Stimulated activated CD4-positive, alpha-beta T cell treated with anti-CD3 and anti-CD28 coated beads, TNF-alpha, amount 100 ng/mL, for 1 hour (primary cell): ENCODE measurements at places on chromosomes 5 and 9.

GRCh38 chr9:36392489-36392888 is 7.6 kb downstream of the RNF38 start:
- DNase-seq, result no peak

DNA sequence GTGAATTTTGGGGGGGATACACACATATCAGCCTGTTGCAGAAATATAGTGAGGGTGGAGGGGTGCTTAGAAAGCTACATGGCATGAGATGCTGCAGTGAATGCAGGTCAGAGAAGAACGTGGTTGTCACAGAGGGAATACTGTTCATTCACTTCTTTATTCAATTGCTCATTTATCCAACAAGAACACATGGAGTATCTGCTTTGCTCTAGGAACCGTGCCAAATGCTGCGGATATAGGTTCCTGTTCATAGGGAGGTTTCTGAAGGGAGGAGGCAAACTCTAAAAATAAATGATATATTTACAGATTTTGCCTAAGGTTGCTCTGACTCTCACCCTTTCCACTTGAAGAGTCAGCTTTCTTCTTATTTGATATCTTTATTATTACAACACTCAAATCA is 444.3 kb upstream of the CLINT1 start:
- DNase-seq, result no peak

DNA sequence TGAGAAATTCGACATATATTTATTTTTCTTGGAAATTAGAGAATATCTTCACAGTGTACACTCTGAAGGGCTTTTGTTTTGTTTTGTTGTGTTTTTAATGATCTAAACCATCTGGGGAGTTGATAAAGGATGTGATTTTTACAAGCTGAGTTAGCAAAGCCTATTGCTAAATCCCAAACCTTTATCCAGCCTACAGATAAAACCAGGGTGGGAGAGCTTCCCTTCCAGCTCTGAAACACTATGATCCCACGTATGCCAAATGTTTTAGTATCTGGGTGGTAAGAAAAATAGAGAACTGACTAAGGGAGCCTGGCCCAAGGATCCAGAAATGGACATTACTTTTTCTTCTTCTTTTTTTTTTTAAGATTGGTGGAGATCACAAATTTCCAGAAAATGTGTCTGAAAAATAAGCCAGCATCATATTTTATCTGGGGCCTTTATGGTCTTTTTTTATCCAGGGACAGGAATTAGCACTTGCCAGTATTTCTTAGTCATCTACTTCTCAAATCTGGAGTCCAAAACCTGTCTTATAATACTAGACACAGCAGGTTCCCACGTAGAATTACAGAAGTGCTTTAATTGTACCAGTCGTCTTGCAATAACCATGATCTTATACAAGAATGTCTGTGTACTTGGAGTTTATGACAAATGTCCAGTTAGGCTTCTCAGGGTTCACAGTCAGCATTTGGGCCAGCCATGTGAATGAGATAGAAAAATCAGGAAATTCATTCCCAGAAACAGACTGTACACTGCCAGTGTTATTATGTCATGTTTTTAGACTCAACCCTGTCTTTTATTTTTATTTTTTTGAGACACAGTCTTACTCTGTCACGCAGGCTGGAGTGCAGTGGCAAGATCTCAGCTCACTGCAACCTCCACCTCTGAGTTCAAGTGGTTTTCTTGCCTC is 290.8 kb upstream of the MPDZ start:
- DNase-seq, result no peak

DNA sequence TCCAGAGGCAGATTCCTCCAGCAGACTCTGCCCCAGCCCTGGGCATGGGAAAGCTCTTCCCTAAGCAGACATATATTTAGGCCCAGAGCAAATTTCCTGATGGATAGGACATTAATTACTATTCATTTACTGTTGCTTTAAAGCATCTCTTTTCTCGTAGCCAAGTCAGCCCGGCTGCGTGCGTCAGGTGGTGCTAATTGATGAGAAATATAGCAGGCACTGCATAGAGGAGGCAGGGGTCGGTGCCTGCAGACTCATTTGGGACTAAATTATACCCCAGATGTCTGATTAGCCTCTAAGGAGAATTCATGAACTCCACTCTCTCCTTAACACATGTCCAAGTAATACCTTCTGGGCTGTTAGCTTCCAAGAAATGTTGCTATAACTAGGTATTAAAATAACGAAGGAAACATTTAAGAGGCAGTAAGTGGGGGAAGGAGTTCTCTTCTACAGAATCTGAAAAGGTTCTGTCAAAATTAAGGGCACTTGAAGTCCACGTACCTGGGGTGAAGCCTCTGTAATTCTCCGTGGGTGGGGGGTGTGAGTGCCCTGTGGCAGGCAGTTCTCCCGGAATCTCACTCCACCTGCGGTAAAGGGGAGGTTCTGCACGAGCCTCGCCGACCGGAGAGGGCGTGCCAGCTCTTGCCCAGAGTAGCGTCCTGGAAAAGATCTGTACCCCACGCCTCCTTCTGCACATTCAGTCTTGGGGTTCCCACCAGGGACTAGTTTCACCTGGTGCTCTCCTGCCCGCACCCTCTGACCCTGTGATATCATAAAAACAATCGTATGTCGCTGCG is 115.9 kb upstream of the FCN2 start:
- DNase-seq, result no peak

DNA sequence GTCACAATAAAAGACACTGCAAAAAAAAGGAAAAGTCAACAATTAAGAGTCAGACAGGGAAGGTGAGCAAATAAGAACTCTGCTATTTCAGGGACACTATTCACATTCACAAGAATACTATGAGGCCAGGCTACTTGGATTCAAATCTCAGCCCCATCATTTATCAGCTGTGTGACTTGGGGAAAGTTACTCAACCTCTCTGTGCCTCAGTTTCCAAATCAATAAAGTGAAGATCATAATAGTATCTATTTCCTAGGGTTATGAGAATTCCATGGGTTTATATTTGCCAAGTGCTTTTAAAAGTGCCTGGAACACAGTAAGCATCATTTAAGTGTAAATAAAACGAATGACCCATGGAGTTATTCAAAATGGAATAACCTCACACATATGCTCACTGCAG is 56.4 kb downstream of the ALDH7A1 start:
- no peak for DNase-seq
